ENCODE measurements at places on chromosomes 7 and 10.

DNA sequence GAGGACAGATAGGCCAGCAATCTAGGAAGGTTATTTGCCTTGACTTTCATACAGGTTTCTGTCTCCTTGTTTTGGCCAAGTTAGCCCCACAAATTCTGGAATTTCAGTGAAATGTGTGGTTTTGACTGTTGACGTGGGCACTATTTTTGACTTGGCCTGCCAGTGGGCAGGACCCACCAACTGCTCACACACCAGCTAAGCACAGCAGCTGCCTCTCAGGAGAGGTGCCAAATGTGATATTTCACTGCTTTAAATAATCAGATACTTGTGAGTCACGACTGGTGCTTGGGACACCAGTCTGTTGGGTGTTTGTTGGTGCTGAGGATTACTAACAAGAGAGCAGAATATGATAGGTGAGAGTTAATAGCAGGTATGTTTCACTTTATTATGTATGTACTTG lies 409.7 kb upstream of the MTPN start:
- DNase-seq = no peak

GRCh38 chr7:24381894-24382505 lies 98.0 kb downstream of the NPY start:
- no peak for DNase-seq

DNA sequence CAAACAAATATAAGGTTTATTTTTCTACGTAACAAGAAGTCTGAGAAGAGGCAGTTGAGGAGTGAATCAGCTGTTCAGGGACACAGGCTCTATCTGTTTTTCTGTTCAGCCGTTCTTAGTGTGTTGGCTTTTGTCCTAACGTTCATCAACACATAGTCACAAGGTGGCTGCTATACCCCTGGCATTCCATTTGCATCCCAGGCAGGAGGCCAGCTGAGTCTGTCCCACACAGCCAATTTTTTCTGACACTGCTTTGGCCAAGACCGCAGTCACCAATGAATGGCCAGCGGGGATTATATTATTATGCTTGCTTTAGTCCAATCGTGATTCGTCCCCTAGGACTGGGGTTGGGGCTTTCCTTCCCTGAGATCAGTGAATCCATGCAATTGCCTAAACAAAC lies 143.4 kb upstream of the CHST15 start:
- no peak for DNase-seq

DNA sequence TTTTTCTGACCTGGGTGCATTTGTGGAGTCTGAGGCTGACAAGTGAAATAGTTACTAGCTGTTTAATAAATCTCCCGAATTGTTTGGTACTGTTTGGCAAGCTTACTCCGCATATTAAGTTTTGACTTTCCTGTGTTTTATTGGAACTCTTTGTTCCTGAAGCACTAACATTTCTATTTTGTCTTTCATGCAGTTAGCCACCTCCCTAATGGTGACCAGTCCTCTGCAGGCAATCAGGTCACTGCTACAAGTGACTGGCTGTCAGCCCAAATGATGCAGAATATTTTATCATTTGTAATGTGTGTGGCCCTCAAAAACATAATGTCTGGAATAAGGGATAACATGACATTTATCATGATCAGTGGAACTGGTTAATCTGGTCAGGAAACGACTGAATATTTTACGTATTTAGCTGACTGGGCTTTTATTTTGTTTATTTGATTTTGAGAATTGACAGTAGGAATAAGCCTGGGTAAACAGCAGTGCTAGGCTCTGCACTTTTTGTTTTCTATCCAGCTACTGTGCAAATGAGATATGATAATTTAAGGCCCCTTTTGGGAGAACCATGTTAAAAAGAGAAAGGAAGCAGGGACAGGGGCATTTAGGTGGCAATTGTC lies 82.9 kb downstream of the ST7 start:
- DNase-seq = no peak

GRCh38 chr7:10956528-10956927 lies 17.1 kb upstream of the PHF14 start:
- DNase-seq = no peak

GRCh38 chr10:130567436-130567835 lies 431.2 kb downstream of the GLRX3 start:
- no peak for DNase-seq

DNA sequence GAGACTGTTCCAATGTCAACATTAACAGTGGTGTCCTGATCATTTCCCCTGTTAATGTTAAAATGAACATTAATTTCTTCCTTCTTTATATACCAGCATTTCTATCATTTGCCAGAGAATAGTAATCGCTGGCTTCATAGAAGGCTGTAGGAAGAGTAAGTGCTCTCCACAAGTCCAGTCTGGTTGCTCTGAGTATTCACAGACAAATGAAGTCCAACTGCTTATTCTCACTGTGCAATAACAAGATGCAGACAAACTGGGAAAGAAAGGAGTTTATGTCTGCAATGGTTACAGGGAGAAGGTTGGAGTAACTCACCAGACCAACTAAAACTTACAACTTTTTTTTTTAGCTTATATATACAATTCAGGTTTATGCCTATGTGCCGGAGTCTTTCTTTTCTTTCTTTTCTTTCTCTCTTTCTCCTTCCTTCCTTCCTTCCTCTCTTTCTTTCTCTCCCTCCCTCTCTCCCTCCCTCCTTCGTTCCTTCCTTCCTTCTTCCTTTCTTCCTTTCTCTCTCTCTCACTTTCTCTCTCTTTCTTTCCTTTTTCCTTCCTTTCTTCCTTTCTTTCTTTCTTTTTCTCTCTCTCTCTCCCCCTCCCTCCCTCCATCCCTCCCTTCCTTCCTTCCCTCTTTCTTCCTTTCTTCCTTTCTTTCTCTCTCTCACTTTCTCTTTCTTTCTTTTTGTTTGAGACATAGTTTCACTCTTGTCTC lies 19.1 kb downstream of the CDC14C start:
- no peak for DNase-seq

DNA sequence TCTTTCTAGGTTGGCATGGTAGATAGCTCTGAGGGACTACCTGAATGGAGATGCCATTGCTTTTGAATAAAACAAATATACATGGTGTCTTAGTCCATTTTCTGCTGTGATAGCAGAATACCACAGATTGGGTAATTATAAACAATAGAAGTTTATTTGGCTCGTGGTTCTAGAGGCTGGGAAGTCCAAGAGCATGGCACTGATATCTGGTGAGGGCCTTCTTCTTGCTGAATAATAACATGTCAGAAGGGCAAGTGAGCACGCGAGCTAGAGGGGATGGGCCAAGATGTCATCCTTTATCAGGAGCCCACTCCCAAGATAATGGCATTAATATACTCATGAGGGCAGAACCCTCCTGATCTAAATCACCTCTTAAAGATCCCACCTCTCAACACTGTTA lies 21.9 kb downstream of the SGPL1 start:
- no peak for DNase-seq

- no peak for DNase-seq
Measured at GRCh38 chr7:50293509-50294179, 10.9 kb upstream of the IKZF1 start.

GRCh38 chr10:88245974-88246511 lies 337.1 kb downstream of the RNLS start:
- DNase-seq = no peak

GRCh38 chr10:26621889-26622711 lies 75.4 kb upstream of the PDSS1 start:
- no peak for DNase-seq

DNA sequence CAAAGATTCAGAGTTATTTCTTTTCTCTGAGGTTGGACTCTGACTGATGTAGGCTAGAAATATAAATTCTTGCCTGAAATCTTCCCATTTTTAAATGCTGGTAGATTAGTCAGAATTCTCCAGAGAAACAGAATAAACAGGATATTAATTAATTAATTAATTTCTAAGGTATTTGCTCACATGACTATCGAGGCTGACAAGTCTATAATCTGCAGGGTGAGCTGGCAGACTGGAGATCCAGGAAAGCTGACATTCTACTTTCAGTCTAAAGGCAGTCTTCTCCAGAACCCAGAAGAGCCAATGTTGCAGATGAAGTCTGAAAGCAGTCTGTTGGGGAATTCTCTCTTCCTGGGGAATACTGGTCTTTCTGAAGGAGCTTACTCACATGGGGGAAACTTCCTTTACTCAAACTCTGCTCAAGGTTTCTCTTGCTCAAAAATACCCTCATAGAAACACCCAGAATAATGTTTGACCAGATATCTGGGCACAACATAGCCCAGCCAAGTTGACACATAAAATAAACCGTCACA lies 189.7 kb downstream of the KIF20B start:
- DNase-seq = no peak

GRCh38 chr10:1648648-1649047 lies 88.7 kb downstream of the ADARB2 start:
- DNase-seq = no peak

DNA sequence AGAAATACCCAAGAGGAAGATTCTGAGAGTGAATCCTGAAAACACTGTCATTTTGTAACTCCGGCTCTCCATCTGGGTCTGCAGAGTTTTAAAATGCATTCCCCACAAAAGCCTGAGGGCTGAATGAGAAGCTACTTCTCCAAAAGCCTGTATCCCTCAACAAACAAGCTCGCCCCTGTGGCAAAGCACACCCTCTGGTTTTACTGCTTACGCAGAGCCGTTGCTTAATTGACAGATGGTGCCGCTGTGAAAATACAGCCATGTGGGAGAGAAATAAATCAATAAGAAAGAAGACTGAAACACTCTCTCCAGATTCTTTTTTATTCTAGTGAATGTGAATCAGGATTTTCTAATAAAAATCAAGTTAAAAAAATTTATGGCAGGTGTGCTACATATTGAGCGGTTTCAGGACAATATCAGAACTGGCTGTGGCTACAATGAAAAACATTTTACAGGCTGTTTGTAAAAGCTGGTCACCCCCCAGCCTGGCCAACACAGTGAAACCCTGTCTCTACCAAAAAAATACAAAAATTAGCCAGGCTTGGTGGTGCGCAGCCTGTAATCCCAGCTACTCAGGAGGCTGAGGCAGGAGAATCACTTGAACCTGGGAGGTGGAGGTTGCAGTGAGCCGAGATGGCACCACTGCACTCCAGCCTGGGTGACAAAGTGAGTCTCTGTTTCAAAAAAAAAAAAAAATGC lies 32.5 kb downstream of the C7orf33 start:
- DNase-seq = no peak

DNA sequence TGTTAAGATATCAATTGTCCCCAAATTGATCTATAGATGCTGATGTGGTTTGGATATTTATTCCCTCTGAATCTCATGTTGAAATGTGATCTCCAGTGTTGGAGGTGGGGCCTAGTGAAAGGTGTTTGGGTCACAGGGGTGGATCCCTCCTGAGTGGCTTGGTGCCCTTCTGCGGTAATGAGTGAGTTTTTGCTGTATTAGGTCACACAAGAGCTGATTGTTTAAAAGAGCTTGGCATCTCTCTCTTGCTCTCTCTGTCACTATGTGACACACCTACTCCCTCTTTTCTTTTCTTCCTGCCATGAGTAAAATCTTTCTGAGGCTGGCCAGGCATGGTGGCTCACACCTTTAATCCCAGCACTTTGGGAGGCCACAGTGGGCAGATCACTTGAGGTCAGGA lies 98.2 kb upstream of the KAT6B start:
- DNase-seq = no peak

DNA sequence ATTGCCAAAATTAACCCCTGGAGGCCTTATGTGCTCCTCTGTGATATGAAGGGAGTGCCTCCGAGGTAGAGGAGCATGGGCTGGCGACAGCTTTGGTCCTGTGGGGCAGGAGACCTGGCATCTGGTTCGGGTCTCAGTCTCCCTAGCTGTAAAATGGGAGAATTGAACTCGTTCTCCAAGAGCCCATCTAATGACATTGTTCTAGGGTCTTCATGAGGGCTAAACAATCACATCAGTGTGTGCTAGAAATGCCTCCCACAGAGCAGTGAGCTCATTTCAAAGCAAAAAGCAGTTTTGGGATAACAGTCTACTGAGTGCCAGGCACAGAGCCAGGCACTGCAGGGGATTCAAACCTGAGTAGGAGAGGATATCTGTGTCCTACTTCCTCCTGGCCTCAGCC lies 248.0 kb downstream of the RPS24 start:
- no peak for DNase-seq

GRCh38 chr7:80466636-80467035 lies 45.2 kb downstream of the GNAT3 start:
- no peak for DNase-seq

Data from activated CD8-positive, alpha-beta memory T cell treated with anti-CD3 and anti-CD28 coated beads for 1 hour (primary cell).